Naive thymus-derived CD4-positive, alpha-beta T cell (primary cell): ENCODE measurements at places on chromosomes 11 and 22. TPM values are rescaled to one million over a fixed set of nuclear protein-coding genes. Genes with fewer than 3 reads are reported as not detected.
A peak's percentile ranks its signal among the peaks of the same experiment; 100 is the strongest.

DNA sequence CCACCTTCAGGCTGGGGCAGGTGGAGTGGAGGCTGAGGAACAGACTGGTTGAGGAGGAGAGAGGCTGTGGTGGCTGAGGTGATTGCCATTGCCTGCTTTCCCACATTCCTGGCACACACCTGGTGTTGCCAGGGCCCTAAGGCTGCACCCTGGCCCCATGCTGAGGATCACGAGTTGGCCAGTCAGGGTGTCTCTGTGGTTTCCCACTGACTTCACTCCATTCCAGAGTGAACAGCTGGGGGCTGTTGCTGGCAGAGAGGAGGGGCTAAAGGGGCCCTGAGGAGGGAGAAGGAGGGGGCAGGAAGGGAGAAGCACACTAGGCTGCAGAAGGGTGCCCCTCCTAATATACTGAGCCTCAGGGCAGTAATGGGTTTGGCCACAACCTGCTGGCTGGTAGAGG lies 1.8 kb downstream of the TMEM86A start:
- no peak for DNase-seq
- H3K4me1 ChIP-seq = peaks cover 9% of the 10 kb centered on the region
- H3K27me3 ChIP-seq = no peaks in the 10 kb centered on the region
- no peaks in the 10 kb centered on the region for H3K36me3 ChIP-seq

DNA sequence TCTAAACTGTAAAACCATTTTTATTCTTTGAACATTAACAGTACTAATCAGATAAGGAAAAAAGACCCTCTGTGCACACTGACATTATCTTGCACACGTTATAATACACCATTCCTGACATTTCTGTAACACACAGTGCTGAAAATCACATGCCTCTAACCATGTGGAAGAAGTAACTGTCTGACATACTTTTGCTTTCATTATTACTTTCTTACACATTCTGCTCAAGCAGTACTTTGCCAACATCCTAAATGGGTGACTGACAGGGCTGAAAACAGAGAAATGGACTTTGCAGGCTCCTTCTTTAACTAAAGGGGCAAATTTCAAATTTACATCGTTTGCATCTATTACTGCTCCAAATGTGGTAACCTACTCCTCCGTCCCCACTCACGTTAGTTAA lies 22.8 kb upstream of the TP53AIP1 start:
- no peaks in the 10 kb centered on the region for H3K27me3 ChIP-seq
- DNase-seq = no peak

The EMID1 gene
- polyA plus RNA-seq = not detected

GRCh38 chr22:44646141-44646540 lies 55.9 kb upstream of the PRR5 start:
- no peaks in the 10 kb centered on the region for H3K4me1 ChIP-seq
- no peak for DNase-seq
- H3K36me3 ChIP-seq = no peaks in the 10 kb centered on the region

- H3K4me1 ChIP-seq = no peaks in the 10 kb centered on the region
- no peak for DNase-seq
- H3K4me3 ChIP-seq = no peak overlapping the region
- H3K27me3 ChIP-seq = no peaks in the 10 kb centered on the region
- H3K36me3 ChIP-seq = no peaks in the 10 kb centered on the region
- H3K27ac ChIP-seq = no peak overlapping the region
Measured at GRCh38 chr11:133677387-133677786, 145.1 kb upstream of the OPCML start.

- H3K36me3 ChIP-seq = no peaks in the 10 kb centered on the region
- H3K27me3 ChIP-seq = no peaks in the 10 kb centered on the region
- H3K4me3 ChIP-seq = peak overlapping the region; percentile 82
- DNase-seq = no peak
- H3K27ac ChIP-seq = peak overlapping the region; percentile 86
Measured at GRCh38 chr22:46735747-46736608, 2.1 kb downstream of the CERK start.

The SMTNL1 gene
- 0.44 TPM for polyA plus RNA-seq

DNA sequence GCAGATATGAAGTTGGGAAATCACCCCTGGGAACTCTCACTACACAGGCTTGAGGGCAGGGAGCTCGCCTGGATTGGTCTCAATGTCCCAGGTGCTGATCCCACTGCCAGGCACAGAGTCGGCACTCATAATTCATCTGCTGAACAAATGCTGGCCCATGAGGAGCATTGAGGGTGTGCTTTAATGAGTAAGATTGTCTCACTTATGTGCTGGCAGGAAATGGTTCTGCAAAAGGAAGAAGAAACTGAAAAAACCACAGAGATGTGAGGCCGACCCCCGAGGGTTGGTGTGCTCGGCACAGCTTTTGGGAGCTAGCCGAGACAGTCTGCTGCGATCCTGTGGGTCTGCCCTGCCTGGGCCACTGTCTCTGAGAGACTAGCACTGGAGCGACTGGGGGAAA lies 9.4 kb downstream of the PLAAT2 start:
- no peaks in the 10 kb centered on the region for H3K36me3 ChIP-seq
- DNase-seq = peak; percentile 61
- H3K4me3 ChIP-seq = peak overlapping the region; percentile 51
- H3K4me1 ChIP-seq = peaks cover 51% of the 10 kb centered on the region
- H3K27me3 ChIP-seq = no peaks in the 10 kb centered on the region
- peak overlapping the region; percentile 54 for H3K27ac ChIP-seq

GRCh38 chr22:46088541-46089311 lies 61.6 kb upstream of the PPARA start:
- H3K4me3 ChIP-seq = no peak overlapping the region
- no peaks in the 10 kb centered on the region for H3K27me3 ChIP-seq

The SCGB2A2 gene
- polyA plus RNA-seq = not detected

The TESMIN gene
- 5.2 TPM for polyA plus RNA-seq

The MTA2 gene
- 46.4 TPM for polyA plus RNA-seq

The APOBEC3F gene
- 9.1 TPM for polyA plus RNA-seq

- no peak overlapping the region for H3K4me3 ChIP-seq
- no peaks in the 10 kb centered on the region for H3K27me3 ChIP-seq
- no peak overlapping the region for H3K27ac ChIP-seq
- H3K4me1 ChIP-seq = peaks cover 9% of the 10 kb centered on the region
Measured at GRCh38 chr11:72864702-72865655, 50.8 kb downstream of the ATG16L2 start.

- no peaks in the 10 kb centered on the region for H3K36me3 ChIP-seq
- DNase-seq = no peak
- H3K4me3 ChIP-seq = no peak overlapping the region
- H3K4me1 ChIP-seq = no peaks in the 10 kb centered on the region
- no peaks in the 10 kb centered on the region for H3K27me3 ChIP-seq
- no peak overlapping the region for H3K27ac ChIP-seq
Measured at GRCh38 chr22:48894064-48894671, 933.5 kb downstream of the BRD1 start.

- peak overlapping the region; percentile 85 for H3K27ac ChIP-seq
- H3K4me1 ChIP-seq = peaks cover 8% of the 10 kb centered on the region
- no peaks in the 10 kb centered on the region for H3K27me3 ChIP-seq
Measured at GRCh38 chr11:67630228-67630942, 648 bp upstream of the NUDT8 start.

- peak overlapping the region; percentile 76 for H3K4me3 ChIP-seq
- H3K27ac ChIP-seq = peak overlapping the region; percentile 96
- no peak for DNase-seq
- no peaks in the 10 kb centered on the region for H3K36me3 ChIP-seq
Measured at GRCh38 chr22:50343541-50343935, 411 bp downstream of the PPP6R2 start.

The OR52E8 gene
- not detected for polyA plus RNA-seq

DNA sequence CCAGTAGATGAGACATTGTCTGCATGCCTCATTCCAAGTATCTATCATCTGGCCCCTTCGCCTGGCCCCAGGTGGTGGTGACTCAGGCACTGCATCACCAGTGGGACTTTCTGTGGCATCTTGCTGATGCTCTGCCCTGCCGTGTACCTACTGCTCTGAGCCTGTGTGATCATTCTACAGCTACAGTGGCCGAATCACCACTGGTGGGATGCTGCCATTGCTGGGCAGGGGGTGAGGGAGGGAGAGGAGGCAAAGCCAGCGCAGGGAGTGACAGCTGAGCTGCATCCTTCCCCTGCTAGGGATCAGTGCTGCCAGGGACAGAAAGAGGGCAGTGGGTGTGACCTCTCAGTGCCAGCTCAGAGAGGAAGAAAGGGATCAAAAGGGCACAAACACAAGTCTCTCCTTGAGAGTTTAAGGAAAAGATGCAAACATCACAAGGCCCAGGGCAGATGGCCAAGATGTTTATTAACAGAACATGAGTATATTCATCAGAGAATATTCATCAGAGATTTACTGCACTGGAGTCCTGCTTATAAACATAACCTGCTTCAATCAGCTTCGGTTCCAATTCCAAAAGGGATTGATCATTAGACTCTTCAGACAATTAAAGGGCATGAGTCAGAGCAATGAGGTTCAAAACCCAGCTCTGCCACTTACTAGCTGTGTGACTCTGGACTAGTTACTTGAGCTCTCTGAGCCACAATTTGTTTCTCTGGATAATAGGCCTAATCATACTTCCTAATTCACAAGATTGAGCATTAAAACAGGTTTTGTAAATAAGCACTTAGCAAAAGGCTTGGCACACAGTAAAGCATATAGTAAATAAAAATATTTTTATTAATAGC lies 109.8 kb downstream of the NAT10 start:
- no peaks in the 10 kb centered on the region for H3K36me3 ChIP-seq
- H3K4me1 ChIP-seq = no peaks in the 10 kb centered on the region
- no peak overlapping the region for H3K27ac ChIP-seq
- H3K27me3 ChIP-seq = no peaks in the 10 kb centered on the region

The COX8A gene
- 375 TPM for polyA plus RNA-seq

The BIK gene
- 4.3 TPM for polyA plus RNA-seq

DNA sequence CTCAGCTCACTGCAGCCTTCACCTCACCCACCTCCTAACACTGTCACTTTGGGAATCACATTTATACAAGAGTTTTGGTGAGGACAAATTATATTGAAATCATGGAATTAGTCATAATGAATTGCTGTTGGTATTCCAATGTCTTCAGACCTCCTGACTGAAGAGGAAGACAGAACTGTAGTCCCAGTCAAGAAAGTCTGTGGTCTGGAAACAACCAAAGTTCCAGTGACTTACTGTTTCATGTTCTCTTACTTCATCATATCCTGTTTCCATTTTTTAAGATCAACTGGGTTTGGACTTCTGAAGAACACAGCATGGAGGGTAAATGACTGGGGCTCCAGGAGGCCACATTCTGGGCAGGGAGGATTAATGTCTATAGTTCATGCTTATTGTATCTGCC lies 43.0 kb upstream of the HIPK3 start:
- no peaks in the 10 kb centered on the region for H3K36me3 ChIP-seq
- H3K4me3 ChIP-seq = no peak overlapping the region
- no peaks in the 10 kb centered on the region for H3K4me1 ChIP-seq

DNA sequence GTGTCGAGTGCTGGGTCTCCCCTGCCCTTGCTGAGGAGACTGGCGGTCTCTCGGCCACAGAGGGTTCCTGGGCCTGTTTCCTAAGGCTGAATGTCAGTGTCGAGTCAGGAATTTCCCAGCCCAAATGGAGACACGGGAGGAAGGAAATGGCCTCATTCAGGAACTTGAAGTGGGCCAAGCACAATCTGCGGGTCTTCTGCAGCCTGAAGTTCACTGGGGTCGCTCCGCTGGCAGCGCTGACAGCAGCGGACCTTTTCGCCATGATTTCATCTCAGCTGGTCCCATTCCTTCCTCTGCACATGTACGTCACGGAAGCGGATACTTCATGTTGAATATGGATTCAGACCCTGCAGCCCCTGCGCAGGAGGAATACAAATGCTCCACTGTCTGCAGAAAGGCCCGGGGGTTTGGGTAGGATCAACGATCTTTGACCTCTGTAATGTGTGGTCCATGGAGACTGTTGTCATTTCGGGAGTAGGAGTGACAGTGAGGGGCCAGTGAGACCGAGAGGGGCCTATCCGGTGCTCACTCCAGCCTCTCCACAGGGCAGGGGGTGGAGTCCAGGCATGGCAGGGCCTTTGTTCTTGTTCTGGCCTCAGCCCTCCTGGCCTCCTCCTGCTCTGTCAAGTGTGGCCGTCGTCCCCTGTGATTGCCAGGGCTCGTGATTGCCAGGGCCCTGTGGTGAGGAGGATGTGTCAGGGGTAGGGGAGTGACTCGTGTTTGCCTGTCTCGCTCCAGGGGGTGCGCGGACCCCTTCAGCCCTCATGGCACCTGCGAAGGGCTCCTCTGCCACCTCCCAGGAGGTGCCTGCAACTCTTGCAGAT lies 402.3 kb downstream of the TBC1D22A start:
- no peaks in the 10 kb centered on the region for H3K36me3 ChIP-seq
- H3K4me1 ChIP-seq = no peaks in the 10 kb centered on the region
- no peak overlapping the region for H3K4me3 ChIP-seq
- H3K27me3 ChIP-seq = no peaks in the 10 kb centered on the region
- H3K27ac ChIP-seq = no peak overlapping the region

DNA sequence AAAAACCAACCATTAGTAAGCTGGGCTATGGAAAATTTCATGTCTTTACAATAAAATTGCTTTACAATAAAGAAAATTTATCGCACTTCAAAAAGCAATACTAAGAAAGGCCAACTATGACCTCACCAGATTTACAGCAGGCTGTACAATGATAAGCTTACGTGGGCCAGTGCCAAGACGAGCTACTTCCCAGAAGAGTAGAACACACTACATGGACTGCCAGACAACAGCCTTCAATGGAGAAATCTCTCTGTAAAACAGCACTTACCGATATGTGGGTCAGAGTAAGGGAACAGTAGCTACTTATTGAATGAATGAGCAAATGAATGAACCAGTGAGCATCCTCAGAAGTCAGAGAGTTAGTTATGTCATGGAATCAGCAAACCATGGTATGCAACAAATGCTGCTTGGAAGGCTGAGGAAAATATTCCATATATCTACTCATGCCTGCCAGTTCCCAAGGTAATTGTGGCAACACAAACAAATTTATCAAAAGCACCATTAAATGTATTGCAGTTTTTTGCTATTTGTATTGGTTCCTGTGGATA lies 74.4 kb downstream of the SLC36A4 start:
- H3K4me3 ChIP-seq = no peak overlapping the region
- no peak overlapping the region for H3K27ac ChIP-seq
- H3K27me3 ChIP-seq = no peaks in the 10 kb centered on the region
- DNase-seq = no peak

DNA sequence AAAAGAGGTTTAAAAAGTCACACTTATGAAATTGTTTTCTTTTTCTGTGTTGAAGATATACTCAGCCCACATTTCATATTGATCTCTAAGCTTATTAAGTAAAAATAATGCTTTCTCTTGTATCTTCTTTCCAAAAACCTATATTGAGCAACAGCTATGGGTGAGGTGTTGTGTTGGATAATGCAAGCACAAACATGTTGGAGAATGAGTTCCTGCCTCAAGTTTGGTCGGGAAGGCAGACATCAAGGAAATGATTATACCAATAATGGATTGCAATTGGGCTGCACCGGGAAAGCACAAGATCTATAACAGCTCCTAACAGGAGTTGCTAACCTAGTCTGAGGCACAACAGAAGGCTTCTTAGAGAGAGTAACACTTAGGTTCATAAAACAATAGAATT lies 308.9 kb upstream of the MPPED2 start:
- H3K27me3 ChIP-seq = no peaks in the 10 kb centered on the region
- H3K27ac ChIP-seq = no peak overlapping the region
- no peak overlapping the region for H3K4me3 ChIP-seq
- no peaks in the 10 kb centered on the region for H3K36me3 ChIP-seq

GRCh38 chr11:14095882-14096281 lies 133.4 kb downstream of the SPON1 start:
- no peaks in the 10 kb centered on the region for H3K36me3 ChIP-seq
- no peaks in the 10 kb centered on the region for H3K4me1 ChIP-seq
- H3K4me3 ChIP-seq = no peak overlapping the region
- no peak for DNase-seq
- no peaks in the 10 kb centered on the region for H3K27me3 ChIP-seq

The DENND5A gene
- polyA plus RNA-seq = 33.9 TPM
